Aortic smooth muscle cell (primary cell): ENCODE measurements at places on chromosomes 3 and 15. TPM values are rescaled to one million over a fixed set of nuclear protein-coding genes. Genes with fewer than 3 reads are reported as not detected.

The GUCA1C gene
- not detected in 2 replicates for total RNA-seq

The MESP1 gene
- 0.37 and 0.53 TPM in 2 replicates for total RNA-seq

The CFAP44 gene
- 2.6 and 4.4 TPM in 2 replicates for total RNA-seq

The CTXND1 gene
- total RNA-seq: not detected in 2 replicates

The C2CD4A gene
- 0.06 and 0.26 TPM in 2 replicates for total RNA-seq

The ZCWPW2 gene
- 0.79 and 0.99 TPM in 2 replicates for total RNA-seq

The LRRC3B gene
- total RNA-seq: not detected in 2 replicates

The DAZL gene
- total RNA-seq: not detected in 2 replicates

The WDR48 gene
- total RNA-seq: 40.2 and 44.3 TPM in 2 replicates

The SORD gene
- 7.4 and 8.8 TPM in 2 replicates for total RNA-seq

The HES1 gene
- 7.0 and 15.7 TPM in 2 replicates for total RNA-seq

The LYZL4 gene
- total RNA-seq: not detected in 2 replicates

The IDH3A gene
- total RNA-seq: 31.8 and 32.3 TPM in 2 replicates

The COLQ gene
- 0.66 and 1.6 TPM in 2 replicates for total RNA-seq

The ROPN1 gene
- not detected in 2 replicates for total RNA-seq

The GOLGA8O gene
- 1.6 and 3.2 TPM in 2 replicates for total RNA-seq

The ANKRD63 gene
- total RNA-seq: not detected in 2 replicates

The C3orf85 gene
- total RNA-seq: not detected in 2 replicates

The CASR gene
- not detected in 2 replicates for total RNA-seq

The HDDC3 gene
- total RNA-seq: 14.1 and 17.4 TPM in 2 replicates

The USP13 gene
- total RNA-seq: 7.0 and 7.3 TPM in 2 replicates

The GPR27 gene
- total RNA-seq: 0.13 TPM in 1 of 2 replicates, not detected in the other

The DUOX1 gene
- total RNA-seq: not detected in 2 replicates

The XYLB gene
- total RNA-seq: 8.1 and 9.1 TPM in 2 replicates

The NRG4 gene
- not detected in 2 replicates for total RNA-seq
